ENCODE measurements at places on chromosomes 3 and 15.

DNA sequence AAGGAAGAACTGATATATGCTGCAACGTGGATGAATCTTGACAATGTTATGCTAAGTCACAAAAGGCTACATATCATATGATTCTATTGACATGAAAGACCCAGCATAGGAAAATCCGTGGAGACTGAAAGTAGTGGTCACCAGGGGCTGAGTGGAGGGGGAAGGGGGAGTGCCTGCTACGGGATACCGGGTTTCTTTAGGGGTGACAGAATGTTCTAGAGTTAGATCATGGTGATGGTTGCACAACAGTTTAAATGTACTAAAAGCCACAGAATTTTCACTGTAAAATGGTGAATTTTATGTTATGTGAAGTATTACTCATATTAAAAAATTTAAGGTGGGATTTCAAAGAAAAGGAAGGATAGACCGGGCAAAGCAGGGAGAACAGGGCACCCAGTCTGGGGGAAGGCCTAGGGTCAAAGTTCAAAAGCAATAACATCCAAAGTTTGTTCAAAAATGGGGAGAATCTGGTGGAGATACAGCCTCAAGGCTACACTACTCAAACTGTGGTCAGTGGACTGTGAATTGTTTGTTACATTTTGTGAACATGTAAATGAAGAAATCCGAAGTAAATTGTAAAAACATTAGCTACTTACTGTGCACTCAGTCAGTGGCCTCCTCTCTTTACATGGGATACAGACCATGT is 74.2 kb upstream of the FNDC3B start:
- DNase-seq = no peak

- no peak for DNase-seq
Measured at GRCh38 chr3:132549890-132550578, 47.0 kb upstream of the ACKR4 start.

- DNase-seq = no peak
Measured at GRCh38 chr3:64163019-64163754, 62.1 kb downstream of the PRICKLE2 start.

DNA sequence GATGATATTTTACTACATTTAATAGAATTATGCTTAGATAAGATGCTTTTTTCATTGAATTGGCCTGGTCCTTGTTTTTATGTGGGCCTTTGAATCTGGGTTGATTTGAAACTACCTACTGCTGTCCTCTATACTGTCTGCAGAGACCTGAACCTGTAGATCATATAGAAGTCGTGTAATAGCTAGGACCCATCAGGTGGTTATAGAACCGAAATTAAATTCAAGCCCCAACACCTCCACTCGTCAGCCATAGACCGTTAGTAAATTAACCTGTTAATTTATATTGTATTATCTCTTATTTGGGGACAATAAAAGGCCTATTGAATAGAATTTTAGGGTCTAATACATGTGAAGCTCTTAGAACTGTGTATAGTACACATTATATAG is 108.4 kb downstream of the MBNL1 start:
- DNase-seq = no peak

DNA sequence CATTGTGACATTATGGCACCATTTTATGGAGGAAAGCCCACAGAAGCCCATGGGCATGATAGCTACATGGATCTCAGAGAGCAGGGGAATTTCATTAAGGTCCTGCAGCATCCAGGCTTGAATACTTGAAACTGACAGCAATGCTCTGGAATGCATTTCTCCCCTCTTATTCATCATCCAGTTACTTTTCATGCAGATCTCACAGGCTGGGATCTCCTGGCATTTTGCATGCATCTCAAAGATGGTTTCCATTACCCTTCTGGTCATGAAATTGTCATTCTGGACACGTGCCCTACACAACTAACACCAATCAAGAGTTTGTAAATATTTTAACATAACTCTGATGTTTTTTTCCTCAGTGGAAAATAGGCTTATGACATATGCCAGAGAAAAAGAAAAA is 32.4 kb downstream of the VGLL3 start:
- DNase-seq = peak; percentile 72

GRCh38 chr3:143585720-143586456 is 262.4 kb downstream of the SLC9A9 start:
- DNase-seq = no peak

GRCh38 chr3:34260271-34261000 is 462.0 kb downstream of the PDCD6IP start:
- DNase-seq = peak; percentile 26

- DNase-seq = no peak
Measured at GRCh38 chr3:159904455-159904854, 84.2 kb upstream of the IL12A start.

DNA sequence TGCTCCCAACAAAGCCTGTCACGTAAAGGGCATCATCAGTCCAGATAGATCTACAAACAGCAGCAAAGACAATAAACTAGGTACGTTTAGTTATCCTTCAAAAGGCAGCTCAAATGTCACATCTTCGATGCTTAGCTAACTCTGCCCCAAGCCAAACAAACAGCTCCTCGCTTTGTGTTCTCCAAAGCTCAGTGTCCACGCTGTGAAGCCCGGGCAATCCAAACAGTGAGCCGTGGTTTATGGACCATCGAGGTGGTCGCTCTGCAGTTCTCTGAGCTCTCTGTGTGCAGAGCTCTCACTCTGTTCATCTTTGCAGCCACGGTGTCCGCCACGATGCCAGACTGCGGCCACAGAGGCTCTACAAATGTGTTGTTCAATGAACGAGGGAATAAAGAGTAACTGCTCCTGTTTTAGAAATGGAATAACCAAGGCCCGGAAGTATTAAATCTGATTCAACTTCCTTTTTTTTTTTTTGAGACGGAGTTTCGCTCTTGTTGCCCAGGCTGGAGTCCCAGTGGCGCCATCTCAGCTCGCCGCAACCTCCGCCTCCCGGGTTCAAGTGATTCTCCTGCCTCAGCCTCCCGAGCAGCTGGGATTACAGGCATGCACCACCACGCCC is 117.2 kb upstream of the FAM174B start:
- DNase-seq = no peak

GRCh38 chr15:58876306-58877106 is 57.0 kb downstream of the SLTM start:
- DNase-seq = no peak

- no peak for DNase-seq
Measured at GRCh38 chr15:62881056-62881455, 161.5 kb upstream of the TPM1 start.

DNA sequence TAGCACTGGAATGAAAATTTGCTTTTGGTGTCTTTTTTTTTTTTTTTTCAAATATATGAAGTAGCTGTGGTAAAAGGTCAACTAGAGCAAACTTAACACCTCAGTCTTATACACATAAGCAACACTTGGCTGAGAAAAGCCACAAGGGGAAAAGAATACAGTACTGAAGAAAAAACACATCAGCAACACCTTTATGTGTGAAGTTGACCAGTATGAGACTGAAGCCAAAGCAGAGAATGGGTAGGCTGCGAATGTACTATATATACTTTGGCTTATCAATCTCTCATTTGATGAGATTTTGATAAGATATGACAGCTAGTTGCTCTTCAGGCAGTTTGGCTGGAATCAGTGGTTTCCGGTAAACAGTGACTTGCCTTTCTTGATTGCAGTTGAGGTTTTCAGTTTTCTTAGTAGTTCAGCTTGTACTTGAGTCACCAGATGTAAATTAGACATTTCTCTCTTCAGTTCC is 22.0 kb upstream of the ZCWPW2 start:
- DNase-seq = no peak

GRCh38 chr3:112564940-112565305 is 3.1 kb downstream of the SLC35A5 start:
- no peak for DNase-seq

- DNase-seq = no peak
Measured at GRCh38 chr15:70538278-70538677, 225.1 kb downstream of the UACA start.

GRCh38 chr3:59882746-59883145 is 832.9 kb upstream of the CFAP20DC start:
- no peak for DNase-seq

DNA sequence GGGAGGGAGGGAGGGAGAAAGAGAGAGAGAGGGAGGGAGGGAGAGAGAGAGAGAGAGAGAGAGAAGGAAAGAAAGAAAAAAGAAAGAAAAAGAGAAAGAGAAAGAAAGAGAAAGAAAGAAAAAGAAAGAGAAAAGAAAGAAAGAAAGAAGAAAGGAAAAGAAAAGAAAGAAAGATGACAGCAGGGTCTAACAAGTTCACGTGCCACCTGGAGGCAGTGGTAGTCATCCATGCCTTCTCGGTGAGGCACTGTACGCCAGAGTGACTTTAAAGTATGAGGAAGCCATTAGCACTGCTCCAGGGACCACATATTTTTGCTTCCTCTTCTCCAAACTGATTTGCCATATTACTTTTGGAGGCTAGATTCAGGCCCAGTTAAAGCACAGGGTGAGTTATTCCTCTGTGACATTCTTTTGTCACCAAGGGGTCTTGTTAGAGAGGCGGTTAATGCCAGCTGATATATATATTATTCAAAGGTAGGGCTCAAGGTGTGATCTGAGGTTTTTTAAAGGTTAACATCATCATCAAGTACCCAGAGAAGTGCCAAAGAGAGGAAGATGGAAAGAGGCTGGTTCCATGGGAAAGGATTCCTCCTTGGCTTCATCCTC is at the start of gene HTR3D:
Gene HTR3D, plus strand, starts transcription at position 556 of the 606 bp plus-strand sequence. Its CDS starts 0 bp downstream, at position 556.
- no peak for DNase-seq

DNA sequence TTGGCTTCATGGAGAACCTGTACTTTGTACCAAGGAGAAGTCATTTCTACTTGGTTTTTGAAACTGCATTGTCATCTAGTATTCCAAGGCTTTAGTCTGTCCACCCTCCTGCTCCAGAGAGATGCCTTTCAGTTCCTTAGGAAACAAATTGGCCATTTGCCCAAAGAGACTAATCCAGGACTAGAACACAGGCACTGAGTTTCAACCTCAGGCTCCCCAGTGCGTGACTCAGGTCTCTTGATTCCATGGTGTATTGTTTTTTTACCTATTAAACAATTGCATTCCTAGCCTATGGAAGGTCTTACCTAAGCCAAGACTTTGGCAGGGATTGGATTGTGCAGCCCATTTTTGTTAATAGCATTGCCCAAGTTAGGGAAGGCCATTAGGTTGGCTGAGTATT is 214.8 kb upstream of the CTDSPL start:
- no peak for DNase-seq

DNA sequence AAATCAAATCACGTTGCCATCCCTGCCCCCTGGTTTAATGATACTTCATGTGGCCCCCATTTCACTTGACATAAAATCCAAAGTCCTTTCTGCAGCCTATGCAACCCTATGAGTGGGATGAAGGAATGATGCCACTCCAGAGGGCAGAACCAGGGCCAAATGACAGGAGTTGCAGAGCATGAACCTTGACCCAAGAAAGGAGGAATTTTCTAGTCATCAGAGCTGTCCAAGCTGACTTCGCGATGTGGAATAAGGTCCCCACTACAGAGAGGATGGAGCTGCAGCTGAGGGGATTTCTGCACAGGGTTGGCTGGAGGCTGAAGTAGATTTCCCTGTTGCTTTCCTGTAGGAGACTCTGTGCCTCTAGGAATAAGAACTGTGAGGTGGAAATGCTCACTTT is 15.8 kb upstream of the EPHB3 start:
- no peak for DNase-seq

DNA sequence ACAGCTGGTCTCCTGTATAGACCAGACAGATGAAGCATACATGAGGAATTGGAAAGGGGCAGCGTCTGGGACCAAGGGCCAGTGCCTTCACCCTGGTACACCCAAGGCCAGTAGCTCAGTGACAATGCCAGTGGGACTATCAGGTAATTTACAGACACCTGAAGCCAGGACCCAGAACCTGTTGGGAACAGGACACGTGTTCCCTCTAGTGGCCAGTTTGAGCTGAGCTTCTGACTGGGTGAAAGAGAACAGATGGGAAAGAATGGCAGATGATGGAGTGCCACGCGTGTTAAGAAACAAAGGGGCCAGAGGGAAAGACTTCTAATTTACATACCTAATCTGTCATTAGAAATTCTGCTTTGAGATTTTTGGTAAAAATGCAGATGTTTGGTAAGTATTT is 5.1 kb upstream of the SLC25A38 start:
- DNase-seq = no peak

GRCh38 chr15:92161039-92161670 is 232.5 kb upstream of the ST8SIA2 start:
- DNase-seq = no peak

All from fibroblast of the conjunctiva (primary cell).